ENCODE measurements at places on chromosomes 6 and 20. TPM values are rescaled to one million over a fixed set of nuclear protein-coding genes. Genes with fewer than 3 reads are reported as not detected.

DNA sequence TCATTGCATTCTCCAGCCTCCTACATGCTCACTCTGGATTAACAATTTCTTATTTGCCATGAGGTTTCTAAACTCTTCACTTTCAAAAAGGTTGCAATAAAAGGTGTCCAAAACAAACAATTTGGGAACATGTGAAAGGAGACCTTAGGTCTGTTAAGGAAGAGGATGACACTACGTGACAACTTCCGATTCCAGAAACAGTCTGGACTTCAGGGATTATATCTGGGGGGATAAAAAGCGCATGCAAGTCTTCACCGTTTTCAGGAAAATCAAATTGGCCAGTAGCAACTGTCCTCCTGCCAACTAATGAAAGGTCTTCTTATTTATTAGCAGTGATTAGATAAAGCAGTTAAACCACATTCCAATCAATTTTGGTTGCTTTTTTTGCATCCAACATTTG lies 1.8 kb downstream of the ZDHHC14 start:
- DNase-seq = no peak

GRCh38 chr6:90397047-90397446 lies 100.4 kb upstream of the BACH2 start:
- no peak for DNase-seq

DNA sequence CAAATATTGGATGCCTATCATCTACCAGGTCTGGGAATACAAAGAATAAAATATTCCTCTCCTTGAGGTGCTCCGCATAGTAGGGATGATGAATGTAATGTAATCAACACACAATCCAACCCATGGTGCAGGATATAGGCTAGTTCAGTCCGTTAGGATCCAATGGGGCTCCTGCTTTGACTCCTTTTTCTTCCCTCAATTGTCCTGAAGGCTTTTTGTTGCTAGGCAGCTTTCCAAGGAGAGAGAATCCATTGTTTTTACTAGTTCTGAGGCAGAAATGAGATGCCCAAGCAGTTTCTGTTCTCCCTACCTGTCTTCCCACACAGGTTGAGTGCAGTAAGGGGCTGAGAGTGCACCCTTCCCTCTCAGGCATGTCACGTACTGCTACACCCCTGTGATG lies 12.1 kb downstream of the WRNIP1 start:
- no peak for DNase-seq

The SOX18 gene
- total RNA-seq = 0.44 TPM

The SPATS1 gene
- not detected for total RNA-seq

Measured in T-cell (primary cell).